Stimulated activated CD8-positive, alpha-beta memory T cell treated with anti-CD3 and anti-CD28 coated beads, Interleukin-12 subunit alpha, Interleukin-12 subunit beta, amount 100 ng/mL, for 1 hour (primary cell): ENCODE measurements at places on chromosomes 5 and 9.

DNA sequence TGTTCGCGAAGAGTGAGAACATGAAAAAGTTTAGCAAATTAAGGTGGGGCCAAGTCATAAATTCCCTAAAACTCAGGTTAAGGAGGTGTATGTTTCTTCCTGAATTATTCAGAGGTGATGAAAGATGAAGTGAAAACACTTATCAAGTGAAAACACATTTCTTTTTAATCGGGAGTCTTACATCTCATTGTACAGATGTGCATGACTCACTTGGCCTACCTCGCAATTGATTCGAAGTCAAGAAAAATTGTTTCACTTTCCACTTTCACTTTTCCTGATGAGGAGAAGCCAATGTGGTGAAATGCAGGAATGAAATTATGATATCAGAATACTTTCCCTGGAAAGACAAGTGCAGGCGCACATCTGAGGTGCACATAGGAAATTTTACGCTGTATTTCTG lies 78.7 kb downstream of the SLC25A46 start:
- no peak for DNase-seq

DNA sequence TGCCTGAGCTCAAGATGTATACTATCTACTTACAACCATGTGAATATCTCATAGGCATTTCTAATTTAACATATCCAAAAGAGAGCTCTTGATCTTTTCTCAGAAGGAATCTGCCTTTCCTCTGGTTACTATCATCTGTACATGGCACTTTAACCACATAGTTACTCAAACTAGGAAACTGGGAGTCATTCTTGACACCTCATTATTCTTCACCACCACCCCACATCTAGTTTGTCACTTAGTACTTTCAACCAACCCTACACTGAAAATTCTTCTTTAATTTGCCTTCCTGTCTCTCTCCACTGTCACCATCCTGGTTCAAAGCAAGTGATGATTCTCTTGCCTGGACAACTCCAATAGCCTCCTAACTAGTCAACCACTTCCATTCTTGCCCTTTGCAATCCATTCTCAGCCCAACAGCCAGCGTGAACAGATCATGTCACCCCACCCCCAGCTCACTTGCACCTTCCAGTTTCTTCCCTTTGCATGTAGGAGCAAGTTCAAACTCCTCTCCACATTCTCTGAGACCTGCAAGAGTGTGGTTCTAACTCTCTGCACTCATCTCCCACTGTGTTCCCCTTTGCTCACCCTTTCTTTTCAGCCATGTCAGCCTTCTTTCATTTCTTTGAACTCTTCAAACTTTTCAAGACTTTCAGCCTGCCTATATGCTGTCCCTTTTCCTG lies 17.3 kb upstream of the SMAD5 start:
- no peak for DNase-seq

DNA sequence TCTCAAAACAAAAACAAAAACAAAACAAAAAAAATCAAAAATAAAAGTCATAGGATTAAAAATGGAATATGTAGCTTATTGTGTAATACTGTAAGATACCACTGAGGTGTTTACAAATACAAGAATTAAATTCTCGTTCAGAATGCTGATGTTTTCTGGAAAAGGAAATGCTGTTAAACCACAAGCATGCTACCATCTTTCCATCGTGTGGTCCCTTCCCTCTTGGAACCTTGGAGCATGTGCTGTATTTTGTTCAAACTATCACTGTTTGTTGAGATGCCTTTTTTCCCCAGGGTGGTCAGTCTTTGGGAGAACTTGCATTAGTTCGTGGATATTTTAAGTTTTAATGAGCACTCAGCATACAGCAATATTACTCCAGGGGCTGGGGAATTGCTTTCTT lies 39.7 kb downstream of the SUB1 start:
- DNase-seq, result no peak

GRCh38 chr5:16880547-16880946 lies 55.5 kb downstream of the MYO10 start:
- DNase-seq, result no peak

GRCh38 chr9:131650254-131650653 lies 89.6 kb downstream of the RAPGEF1 start:
- DNase-seq, result no peak

DNA sequence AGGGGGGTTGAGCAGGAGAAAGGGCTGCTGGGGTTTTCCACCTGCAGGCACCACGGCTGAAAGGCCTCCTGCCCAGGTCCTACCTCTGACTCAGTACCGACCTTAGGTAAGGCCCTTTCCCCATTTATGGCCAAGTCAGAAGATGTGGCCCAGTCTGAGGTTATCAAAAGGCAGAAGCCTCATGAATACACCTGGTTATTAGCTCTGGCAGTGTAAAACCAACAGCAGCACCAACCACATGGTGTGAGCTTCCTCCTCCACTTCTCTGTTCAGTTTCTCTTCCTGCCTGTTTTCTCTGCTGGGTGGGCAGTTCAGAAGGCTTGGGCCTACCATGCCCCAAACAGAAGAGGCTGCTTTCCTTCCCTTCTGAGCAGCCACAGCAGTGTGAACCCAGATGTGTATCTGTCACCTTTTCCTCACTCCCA lies 86.9 kb downstream of the UGCG start:
- DNase-seq, result no peak
